Stimulated activated CD8-positive, alpha-beta memory T cell treated with anti-CD3 and anti-CD28 coated beads, Interleukin-7, amount 100 ng/mL, for 4 hours (primary cell): ENCODE measurements at places on chromosomes 5 and 9.

DNA sequence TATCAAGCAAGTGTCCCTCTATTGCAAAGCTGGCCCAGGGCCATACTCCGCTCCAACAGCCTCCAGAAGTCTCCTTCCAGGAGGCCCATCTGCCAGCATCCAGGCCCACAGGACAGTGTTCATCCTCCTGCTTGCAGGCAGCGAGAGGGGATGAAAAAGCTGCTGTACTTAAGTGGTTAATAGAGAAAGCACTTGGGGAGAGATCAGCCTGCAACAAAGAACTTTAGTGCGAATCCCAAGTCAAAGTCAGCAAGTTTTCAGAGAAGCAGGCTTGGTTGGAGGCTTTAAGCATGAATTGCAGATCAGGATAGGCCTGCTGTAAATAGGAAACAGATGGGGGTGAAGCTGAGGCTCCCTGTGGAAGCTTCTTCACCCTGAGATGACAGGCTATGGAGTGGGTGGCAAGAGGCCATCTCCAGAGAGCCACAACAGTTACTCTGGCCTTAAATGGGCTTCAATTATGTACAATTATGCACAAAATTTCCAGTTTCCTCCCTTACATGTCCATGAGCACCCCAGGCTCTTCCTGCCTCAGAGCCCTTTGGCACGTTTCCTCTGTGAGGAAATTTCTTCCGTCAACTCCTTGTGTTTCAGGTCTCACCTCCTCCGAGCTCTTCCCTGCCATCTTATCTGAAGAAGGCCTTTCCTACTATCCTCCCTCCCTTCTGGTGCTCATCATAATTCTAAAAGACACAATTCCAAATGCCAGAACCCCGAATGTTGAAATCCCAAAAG, 98.0 kb upstream of the NR3C1 start:
- DNase-seq = no peak

DNA sequence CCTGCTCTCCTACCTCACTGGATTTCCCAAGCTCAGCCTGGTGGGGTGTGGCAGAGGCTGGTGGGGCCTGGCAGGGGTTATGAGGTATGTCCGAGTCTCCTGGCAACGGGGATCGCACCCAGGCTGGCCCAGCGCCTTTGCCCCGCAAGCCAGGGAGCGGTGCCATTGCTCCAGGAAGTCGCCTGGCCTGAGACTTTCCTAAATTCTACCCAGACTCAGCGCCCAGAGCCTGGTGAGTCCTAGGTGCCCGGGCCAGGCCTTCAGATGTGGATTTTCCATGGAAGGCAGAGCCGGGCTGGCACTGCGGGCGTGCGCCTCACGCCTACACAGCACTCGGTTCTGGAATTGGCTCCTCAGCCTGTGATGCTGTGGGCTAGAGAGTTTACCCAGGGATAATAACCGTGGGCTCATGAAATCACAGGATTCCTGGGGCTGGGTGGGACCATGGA, 155.4 kb upstream of the COL5A1 start:
- DNase-seq = no peak

DNA sequence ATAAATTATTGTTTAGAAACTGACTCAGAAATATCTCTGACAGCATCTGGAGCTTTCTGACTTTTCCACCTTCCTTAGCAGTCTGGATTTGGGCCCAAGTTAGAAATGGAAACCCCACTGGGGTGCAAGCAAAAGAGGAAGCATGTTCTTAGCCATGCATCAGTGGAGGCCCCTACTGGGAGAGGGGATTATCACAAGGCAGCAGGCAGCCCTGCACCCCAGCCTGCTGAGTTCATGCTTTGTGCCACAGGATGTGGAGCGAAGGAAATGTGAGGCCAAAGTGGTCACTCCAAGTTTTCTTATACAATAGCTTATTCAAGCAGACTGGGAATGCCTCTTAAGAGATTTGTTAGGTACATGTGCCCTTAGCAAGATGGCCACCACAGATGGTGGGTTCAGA, 146.5 kb upstream of the TLX3 start:
- no peak for DNase-seq

GRCh38 chr9:123631862-123632261, 275.9 kb downstream of the CRB2 start:
- no peak for DNase-seq

- DNase-seq = no peak
Observed at GRCh38 chr5:88388476-88389337, 120.1 kb upstream of the TMEM161B start.

DNA sequence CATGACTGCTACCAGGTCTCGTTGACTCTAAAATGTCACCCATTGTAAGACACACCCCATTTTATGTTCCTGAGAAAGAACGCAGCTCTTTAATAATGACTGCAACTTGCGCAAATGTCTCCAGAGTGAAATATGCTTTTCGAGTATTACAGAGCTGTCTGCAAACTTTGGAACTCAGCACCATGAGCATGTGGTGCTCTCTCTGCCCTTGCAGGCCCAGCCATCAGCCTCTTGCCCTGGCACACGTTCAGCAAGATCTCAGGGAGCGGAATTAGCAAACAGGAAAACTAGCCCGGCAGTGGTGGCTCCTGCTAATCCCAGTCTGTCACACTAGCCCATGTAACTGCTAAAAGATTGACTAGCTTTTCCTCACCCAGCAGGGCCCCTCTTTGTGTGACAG, 114.5 kb upstream of the SLC1A3 start:
- DNase-seq = no peak

DNA sequence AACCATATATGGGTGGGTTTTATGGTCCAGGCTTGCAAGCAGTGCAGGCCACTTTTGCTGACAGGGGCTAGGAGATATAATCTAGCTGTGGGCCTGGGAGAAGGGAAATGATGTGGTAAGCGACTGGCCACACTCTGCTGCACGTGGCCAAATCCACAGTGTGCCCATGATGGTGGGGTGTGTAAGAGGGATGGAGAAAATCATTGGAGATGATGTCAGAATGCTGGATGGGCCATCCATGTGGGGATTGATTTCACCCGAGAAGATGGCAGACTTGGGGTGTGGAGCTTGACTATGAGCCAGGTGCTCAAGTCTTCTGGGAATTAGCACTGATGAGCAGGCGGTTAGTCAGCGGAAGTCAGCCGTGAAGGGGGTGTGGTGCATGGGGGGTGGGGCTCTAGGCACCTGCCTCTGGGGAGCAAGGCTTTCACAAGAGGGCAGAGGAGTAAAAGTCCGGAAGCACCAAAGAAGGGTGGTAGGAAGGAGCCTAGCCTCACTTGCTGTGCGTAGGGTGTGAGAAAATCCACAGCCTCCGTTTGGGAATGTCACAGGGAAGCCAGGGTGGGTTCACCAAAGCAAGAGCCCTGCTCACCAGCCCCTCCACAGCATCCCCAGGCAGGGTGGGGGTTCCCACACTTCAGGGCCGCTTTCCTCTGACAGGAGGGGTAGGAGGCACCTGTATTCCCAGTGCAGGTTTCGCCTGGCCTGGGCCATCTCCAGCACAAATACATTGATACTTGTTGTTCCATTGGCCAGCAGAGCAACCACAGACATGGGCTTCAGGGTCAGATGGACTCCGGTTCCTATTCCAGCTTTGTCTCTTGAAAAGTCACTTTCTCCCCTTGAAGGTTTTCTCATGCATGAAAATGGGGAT, 44.5 kb upstream of the ANGPTL2 start:
- DNase-seq = no peak

DNA sequence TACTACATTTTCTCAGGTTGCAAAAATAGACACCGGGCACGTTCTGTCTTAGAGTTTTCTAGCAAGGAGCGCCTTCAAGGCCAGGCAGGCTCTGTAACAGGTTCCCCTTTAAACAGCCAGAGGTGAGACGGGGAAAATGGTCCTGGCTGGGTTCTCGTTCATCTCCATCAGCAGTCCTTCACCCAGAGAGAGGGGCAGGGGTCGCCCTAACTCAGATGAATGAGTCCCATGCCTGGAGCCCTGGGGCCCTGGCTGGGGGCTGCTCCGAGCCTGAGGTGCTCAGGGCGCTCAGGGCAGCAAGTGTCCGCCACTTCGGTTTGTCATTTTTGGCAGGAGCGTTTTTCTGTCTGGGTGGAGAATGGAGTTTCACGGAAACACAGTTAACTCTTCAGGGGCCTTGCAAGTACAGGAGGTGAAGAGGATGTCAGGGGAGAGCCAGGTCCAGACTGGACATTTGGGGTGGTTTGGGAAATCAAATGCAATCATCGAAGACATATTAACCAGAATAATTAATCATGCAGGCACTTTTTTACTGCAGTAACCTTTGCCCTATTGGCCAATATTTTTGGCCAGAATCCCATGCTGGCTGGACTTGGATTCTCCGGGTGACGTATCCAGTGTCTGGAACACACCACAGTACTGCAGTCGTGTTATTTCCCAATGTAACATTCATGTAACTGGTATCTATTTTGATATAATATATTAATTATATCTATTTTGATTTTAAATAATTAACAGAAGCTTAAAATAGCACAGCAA, 2.9 kb downstream of the NTNG2 start:
- DNase-seq = no peak

- no peak for DNase-seq
Observed at GRCh38 chr5:95059636-95060035, 225.3 kb downstream of the MCTP1 start.

DNA sequence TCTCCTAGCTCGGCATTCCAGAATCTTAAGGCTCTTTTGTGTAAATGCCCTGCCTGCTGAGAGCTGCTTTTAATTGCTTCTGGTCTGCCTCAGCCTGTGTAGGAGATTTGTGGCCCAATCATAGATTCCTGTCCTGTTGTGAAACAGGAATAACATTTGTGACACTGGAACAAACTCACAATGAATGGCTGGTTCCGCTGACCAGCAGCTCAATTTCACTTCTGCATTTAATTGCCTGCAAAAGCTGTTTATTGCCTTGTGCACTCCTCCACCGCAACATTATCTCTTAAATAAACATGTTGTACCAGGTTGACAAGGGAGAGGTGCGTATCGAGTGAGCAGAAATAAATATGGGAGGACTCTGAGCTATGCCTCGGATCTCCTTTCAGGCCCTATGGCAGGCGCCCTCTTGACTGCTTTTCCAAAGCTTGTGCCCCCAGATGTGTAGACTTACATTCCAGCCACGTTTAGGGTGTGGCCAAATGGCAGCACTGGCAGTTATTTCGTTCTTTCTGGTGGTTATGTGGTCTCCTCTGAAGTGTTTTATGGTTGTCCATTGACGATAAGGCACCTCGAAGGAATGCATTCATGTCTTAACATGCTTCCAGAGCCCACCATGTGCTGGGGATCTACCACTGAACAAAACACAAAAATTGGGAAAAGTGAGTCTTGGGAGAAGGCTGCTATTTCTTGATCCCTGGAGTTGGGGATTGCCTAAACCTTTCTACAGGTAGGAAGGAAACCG, 58.1 kb downstream of the DMRT1 start:
- no peak for DNase-seq

DNA sequence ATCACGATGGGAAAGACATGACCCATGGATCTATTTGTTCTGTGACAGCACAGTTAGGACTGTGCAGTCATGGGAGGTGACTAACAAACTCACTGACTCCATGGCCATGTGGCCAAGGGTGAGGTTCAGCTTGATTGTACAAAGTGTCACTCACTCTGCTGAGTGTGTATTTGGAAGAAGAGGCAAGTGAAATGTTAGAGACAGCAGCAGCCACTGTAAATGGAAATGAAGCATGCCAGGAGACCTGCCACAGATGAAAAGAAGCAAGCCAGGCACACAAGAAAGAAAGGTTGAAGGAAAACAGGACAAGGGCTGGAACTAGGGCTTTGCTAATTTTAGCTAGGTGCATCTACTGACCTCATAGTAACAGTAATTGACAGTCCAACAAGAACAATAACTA, 42.7 kb upstream of the PALM2AKAP2 start:
- DNase-seq = no peak

DNA sequence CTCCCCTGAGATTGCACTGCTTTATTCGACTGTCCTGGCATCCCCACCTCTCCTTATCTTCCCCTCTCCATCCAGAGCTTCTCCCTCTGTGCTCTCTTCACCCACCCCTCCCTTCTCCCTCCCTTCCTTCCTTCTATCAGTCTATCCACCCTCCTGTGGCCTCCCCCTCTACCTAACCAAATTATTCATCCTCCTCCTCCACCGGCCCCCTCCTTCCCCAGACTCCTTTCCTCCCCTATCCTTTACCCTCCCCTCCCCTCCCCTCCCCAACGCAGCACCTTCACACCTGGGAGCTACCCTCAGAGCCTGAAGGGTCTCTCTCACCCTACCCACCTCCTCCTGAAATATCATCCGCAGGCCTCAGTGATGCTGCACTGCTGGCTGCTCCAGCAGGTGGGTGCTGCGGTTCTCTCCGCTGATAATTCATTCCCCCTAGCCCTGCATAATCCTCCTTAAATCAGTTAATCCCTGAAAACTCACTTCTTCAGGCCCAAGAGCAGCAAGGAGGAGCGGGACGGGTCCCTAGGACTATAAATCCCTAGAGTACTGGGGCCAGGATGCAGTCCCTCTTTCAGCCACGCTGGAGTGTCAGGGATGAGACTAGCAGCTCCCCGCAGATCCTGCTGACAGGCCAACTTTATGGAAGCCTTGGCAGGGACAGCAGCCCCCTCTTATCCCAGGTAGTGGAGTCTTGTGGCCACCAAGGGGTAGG, 97.8 kb downstream of the PCDH1 start:
- DNase-seq = no peak

DNA sequence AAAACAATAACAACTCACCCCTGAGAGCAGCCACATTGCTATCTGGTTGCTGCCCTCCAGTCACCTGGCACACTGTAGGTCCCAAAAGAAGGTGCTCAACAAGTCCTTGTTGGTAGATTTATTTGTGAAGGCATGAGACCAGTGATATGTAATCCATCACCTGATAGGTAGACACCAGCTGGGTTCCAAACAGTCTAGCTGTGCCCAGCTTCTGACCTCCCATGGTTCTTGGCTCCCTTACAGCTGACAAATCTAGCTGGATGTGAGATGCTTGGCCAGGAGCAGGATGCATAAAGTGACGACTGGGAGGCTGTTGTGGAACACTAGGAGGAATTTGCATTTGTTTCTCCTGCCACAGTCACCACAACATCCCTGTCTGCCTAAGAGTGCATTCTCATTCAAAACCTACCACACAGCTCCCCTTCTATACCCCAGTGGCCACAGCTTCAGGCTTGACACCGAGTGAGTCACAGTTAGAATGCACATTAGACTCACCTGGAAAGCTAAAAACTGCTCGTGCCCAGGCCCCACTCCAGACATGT, 7.8 kb upstream of the VLDLR start:
- no peak for DNase-seq

DNA sequence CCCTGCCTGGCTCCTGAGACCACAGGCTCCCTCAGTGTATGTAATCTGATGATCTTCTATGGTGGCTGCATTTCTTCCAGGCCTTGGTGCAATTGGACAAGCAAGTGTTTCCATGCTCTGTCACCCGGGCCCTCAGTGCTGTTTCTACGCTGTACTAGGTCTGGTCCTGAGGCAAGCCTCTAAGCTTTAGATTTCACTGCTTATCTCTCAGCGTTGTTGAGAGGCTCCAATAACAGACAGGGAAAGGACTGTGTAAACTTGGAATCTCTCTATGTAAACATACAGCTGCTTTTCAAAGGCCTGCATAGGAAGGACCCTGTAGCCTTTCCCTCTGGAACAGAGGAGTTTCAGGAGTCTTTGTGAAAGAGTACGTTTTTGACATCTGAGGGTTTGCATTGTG, 38.6 kb upstream of the NFIB start:
- no peak for DNase-seq

DNA sequence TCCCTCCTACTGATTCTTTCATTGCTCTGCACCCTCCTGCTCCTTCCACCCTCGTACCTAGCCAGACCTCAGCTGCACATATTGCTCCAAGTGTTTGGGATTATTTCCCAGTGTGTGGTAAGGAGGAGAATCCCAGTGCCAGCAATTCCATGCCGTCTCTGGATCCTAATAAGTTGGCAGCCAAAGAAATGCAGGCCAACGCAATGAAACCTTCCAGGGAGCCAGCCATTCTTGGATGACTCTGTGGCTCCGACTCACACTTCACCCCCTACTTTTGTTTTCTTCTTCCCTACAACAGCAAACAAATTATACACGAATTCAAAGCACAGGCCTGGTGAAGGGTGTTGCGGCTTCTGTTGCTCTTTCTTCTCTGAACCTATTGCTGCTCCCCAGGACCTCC, 82.5 kb upstream of the SLC1A3 start:
- DNase-seq = no peak
